ENCODE measurements at places on chromosomes 12 and 14.

DNA sequence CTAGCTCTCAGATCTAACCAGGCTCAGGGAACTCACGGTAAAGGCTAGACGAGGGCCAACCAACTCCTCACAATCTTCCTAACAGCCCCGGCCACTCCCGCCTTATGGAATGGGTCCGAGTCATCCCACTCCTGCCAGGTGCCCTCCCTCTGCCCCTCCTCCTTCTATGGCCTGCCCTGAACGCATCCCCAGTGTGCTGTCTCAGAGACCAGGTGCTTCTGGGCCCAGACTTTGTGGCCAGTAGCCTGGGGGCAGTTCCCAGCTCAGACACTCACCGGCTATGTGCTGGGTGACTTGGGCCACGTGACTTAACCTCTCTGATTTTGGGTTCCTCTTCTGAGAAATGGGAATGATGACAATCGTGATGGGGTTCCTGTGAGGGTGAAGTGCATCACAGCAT is 22.5 kb downstream of the PAPLN start:
- no peak for DNase-seq

DNA sequence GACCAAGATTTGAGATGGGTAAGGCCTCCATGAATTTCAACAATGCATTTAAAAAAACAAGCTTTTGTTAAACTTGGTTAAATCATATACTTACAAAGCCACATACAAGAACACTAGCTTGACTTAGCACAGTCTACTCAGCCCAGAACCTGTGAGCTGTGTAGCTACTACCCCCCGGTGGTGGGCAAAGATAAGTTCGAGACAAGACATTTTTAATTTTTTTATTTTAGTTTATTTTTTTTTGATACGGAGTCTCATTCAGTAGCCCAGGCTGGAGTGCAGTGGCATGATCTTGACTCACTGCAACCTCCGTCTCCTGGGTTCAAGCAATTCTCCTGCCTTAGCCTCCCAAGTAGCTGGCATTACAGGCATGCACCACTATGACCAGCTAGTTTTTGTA is 3.7 kb upstream of the NECAP1 start:
- DNase-seq: peak; percentile 44

- DNase-seq: no peak
These were observed 19.8 kb upstream of the SLC5A8 start for GRCh38 chr12:101229841-101230241.

DNA sequence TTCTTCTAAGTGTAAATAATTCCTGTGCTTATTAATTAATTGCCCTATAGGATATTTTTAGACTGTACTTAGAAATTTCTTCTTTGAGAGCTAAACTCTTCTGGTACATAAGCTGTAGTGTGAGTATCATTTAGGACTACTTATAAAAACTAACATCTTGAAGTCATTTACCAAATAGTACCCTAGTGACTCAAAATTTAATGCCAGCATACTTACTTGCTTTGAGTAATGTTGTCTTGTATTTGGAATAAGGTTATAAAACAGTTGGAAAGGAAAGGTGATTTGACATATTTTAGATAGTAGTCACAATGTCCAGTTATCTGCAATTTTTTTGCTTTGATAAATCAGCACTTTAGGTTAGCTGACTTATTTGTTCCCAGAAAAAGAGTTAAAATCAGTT is 39.1 kb downstream of the SPATA7 start:
- DNase-seq: no peak

DNA sequence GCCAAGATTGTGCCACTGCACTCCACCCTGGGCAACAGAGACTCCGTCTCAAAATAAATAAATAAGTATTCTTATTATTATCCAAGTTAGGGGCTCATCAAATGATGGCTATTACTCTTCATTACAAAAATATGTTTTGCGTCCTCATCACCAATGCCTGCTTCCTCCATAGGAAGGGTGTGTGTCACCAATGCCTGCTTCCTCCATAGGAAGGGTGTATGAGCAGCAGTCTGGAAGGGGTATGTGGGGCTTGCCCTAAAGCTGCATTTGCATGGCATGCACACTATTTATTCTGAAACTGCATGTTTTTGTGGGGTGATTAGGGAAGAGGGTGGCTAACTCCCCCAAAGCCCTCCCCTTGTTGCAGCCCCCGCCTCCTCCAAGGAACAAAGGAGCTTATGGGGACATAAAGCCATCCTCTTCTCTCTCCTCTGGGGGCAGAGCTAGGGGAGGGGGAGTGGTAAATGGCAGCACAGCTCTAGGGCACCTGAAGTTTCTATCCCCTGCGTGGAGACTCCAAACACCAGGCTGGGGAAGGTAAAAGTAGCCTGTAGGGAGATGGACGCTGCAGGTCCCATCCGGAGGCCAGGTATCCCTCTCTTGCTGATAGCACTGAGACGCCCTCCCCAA is 1.3 kb downstream of the CAMKK2 start:
- no peak for DNase-seq

- no peak for DNase-seq
These were observed 30.6 kb downstream of the TAOK3 start for GRCh38 chr12:118342090-118342489.

GRCh38 chr14:75952489-75952888 is 29.3 kb downstream of the TGFB3 start:
- DNase-seq: no peak

GRCh38 chr12:125092872-125093680 is 27.8 kb downstream of the AACS start:
- DNase-seq: no peak

- no peak for DNase-seq
These were observed 82.9 kb downstream of the PAPOLA start for GRCh38 chr14:96584907-96585671.

GRCh38 chr14:102256716-102257115 is 48.2 kb downstream of the MOK start:
- DNase-seq: no peak

All from T-helper 9 cell (primary cell).